Keratinocyte (primary cell): ENCODE measurements at places on chromosomes 5 and 9. TPM values are rescaled to one million over a fixed set of nuclear protein-coding genes. Genes with fewer than 3 reads are reported as not detected.
A peak's percentile ranks its signal among the peaks of the same experiment; 100 is the strongest.

Gene SLC34A3
- polyA plus RNA-seq = 0.03 TPM in 1 of 3 replicates, not detected in the others

Gene QRFP
- not detected in 3 replicates for polyA plus RNA-seq

Gene GLRA1
- polyA plus RNA-seq = not detected in 3 replicates

Gene PDGFRB
- 0.14 TPM in 1 of 3 replicates, not detected in the others for polyA plus RNA-seq

Gene KLF9
- polyA plus RNA-seq = 2.4 to 4.5 TPM (median 3.0 TPM) in 3 replicates

GRCh38 chr5:25393256-25393655 lies 748.5 kb upstream of the CDH10 start:
- no peak for DNase-seq

- DNase-seq = no peak
Measured at GRCh38 chr5:177596775-177597238, 3.1 kb upstream of the B4GALT7 start.

DNA sequence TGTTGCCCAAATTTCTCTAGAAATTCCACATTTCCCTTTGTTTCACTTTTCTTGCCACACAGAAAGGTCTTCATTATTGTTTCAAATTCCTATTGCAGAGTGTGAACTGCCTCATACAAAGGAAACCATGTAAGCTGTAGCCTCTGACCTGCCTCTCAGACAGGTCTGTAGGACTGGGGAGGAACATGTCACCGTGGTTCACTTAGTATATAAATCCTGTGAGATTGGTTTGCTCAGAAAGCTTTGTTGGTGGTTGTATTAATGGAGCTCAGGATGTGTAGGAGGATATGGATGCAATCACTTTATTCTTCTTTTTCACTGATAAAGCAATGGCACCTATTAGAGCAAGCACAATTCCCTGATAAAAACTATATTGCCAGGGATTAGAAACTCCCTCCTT lies 4.2 kb downstream of the SGCD start:
- DNase-seq = no peak

- no peak for DNase-seq
Measured at GRCh38 chr5:123882965-123883345, 371.0 kb downstream of the CSNK1G3 start.

DNA sequence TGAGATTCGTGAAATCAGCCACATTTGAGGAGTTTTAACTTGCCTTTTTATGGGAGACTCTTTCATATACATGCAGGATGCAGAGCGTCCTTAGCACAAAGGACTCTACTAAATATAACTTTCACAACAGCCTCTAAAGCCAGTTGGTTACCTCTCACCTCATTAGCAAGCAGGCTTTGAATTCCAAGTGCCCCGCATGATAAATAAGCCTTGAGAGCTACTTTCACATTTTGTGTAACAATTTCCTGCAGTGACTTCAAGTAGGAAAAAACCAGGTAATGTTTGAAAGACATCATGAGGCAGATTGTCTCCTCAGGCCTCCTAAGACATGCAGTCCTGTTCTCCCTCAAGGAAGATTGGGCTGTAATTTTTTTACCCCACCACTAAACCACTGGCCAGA lies 50.5 kb downstream of the RALGPS1 start:
- DNase-seq = no peak

GRCh38 chr5:56356121-56356835 lies 123.1 kb upstream of the ANKRD55 start:
- DNase-seq = no peak

GRCh38 chr9:118058227-118058626 lies 354.0 kb downstream of the TLR4 start:
- DNase-seq = no peak

DNA sequence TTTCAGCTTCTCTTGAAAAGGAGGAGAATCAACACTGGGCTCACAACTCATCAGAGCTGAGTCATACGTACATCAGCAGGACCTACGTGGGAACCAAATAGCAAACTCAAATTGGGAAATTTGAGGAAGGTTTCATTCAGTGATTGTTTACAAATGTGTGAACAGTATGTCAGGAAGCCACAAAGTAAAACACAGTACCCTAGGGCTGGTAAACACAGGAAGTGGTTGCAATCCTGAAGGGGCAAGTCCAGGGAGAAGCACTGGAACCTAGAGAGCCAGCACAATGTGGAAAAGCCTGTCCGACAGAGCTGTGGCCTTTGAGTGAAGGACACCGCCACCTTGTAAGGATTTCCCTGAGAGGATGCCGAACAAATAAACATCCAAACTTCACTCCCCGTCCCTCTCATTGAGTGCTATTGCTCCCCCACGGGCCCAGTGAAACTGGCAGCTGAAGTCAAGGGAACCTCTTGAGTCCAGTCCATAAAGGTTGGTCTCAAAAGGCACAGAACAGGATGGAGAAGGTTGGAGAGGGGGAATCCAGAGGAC lies 26.7 kb upstream of the RICTOR start:
- peak; percentile 92 for DNase-seq

- DNase-seq = no peak
Measured at GRCh38 chr9:94639061-94639998, at the start of gene FBP1. Gene FBP1 (minus strand): TSS chr9:94639518. CDS start chr9:94639310, 208 bp downstream.

- DNase-seq = no peak
Measured at GRCh38 chr5:154367101-154367500, 78.7 kb upstream of the SAP30L start.

DNA sequence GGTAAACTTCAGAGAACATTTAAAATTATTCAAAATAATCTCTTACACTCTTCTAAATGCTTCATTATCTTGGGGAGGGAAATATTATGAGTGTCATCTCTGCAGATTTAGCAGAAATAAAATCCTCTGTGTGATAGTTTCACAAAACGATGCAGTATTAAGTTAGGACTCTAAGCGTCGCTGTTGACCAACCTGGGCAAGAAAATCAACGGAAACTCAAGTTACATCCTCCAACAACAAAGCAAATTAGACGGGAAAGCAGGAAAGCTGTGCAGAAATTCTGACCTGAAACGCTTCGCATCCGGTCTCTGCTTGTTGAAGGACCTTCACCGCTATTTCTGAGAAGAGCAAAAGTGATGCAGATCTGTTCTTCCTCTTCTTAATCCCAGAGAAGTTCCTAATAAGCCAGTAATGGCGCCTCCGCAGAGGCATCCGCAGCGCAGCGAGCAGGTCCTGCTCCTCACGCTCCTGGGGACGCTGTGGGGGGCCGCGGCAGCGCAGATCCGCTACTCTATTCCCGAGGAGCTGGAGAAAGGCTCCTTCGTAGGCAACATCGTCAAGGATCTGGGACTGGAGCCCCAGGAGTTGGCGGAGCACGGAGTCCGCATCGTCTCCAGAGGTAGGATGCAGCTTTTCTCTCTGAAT lies at the start of gene PCDHGA6:
Gene PCDHGA6 (plus strand): TSS at position 219 of the 645 bp plus-strand sequence. CDS start 193 bp downstream, at position 412.
- DNase-seq = no peak

- DNase-seq = no peak
Measured at GRCh38 chr5:52334367-52334766, 453.3 kb upstream of the ITGA1 start.

- peak; percentile 96 for DNase-seq
Measured at GRCh38 chr9:86741311-86742208, 205.7 kb downstream of the GAS1 start.

DNA sequence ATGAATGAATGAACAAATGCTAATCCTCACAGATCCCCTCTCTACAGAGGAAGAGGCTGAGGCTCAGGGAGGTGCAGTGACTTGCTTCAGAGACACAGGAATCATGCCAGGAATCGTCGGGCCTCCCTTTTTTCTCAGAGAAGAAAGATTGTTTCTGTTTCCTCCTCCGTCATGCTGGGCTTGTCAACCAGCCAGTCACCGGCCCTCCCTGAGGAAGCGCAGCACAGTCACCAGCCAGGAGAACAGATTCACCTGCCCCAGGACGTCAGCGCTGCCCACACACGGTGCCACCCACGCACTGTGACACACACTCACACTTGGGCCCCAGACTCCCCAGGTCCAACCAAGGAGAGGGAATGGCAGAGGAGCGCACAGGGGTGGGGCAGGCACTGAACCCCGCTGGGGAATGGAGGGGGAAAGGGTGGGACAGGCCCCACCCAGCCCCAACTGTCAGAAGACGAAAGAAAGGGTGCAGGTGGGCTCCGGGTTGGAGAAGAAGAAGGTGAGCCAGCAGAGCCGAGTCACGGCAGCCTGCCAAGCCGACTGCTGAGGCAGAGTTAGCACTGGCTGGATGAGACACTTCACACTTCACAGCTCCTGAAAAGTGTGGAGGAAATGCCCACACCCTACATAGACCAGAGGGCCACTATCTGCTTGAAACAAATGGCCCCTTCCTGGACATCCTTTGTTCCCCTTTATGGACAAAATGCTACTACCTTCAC lies 13.8 kb upstream of the ERGIC1 start:
- DNase-seq = peak; percentile 91

GRCh38 chr5:313806-314376 lies 7.6 kb upstream of the AHRR start:
- no peak for DNase-seq

DNA sequence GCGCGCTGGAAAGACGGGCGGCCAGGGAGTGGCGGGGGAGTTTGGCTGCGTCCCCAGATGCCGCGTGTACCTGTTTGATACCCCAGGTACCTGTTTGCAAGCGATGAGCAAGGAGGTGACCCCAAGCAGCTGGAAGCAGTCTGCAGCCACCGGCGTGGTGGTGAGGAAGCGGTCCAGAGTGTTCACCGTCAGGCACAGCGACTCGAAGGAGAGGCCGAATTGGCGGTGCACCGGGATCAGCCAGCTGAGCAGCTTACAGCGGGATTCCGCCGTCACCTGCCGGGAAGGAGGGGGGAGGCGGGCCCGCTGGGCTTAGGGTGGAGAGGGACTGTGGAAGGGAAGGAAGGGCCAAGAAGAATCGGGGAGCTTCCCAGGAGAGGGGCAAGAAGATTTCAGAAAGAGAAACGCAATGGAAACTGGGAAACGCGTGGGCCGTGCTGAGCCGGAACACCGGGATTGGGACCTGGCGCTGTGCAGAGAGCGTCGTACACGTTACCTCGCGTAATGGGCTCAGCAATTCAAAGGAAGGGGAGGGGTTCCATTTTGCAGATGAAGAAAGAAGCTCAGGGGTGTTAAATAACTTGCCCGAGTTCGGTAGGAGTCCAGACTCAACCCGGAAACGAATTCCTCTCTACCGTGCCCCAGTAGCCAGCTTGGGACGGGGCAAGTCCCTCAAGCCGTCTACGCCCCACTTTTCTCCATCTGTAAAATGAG lies 980 bp downstream of the CCNO start:
- no peak for DNase-seq

- no peak for DNase-seq
Measured at GRCh38 chr5:60183881-60184280, 290.4 kb upstream of the PDE4D start.

DNA sequence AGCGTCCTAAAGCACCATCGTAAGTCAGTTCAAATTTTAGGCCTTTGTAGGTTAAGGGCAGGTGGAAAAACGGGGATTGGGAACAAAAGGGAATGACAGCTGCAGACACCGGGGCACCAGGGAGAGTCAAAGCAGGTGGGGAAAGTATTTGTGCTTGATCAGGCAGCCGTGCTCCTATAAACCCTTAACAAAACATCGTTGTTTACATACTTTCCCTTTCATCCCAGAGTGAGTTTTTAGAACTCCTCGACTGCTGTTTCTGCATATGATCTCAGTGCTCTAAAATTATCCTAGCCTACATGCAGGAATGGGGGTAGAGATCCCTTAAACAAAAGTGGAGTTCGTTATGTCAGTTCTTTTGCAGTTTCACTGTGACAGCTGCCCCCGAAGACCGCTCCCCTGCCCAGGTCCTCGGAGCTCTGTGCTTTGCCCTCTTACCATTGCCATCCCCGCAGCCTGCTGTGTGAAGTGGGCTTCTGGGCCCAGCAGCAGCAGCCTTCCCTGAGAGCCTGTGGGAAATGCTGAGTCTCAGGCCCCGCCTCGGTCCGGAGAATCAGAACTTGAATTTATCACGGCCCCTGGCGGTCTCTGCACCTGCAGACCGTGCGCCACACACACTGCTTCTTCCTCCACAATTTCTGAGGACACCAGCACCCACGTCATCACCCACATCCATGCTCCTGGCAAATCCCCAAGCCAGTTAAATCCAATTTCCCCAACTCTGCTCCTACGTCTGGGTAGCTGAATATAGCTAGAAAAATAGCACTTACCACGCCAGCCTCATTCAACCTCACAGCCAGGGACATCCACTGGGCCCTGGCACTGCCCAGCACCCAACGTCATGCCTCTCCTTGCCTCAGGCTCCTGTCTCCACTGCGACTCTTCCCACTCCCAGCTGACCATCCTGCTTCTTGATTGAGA lies 86.8 kb downstream of the NSUN2 start:
- no peak for DNase-seq

DNA sequence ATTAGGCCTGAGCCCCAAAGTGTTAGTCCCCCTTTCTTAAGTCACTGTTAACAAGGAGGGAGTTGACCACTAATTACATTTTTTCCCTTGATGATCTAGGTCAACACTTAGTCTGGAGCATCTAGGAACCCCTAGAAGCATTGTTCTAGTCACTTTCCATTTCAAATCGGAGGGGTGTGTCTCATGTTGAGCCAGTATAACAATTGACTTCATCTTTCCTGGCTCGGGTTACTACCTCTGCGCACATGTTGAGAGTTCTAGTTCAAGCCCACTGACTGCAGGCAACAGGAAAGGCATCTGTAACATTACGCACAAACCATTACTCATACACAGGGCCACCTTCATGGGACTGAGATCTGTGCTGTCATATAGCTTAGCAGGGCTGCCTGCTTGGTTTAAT lies 164.9 kb downstream of the NTRK2 start:
- DNase-seq = no peak

DNA sequence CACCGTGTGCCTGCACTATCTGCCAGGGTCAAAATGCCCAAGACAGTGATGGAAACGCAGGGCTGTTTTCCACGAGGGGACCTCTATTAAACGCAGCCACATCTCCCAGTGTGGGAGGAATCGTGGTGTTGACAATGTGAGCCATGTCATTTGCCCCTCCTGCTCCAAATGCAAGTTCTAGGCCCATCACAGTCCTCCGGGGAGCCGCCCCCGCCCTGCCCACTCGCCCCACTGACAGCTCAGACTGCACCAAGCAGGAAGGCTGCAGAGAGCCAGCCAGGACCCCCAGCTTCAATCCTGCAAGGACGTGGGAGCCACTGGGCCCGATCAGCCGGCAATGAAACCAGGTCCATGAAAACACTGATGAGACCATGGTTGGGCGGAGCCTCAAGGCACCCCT lies 85.9 kb downstream of the VAV2 start:
- no peak for DNase-seq

DNA sequence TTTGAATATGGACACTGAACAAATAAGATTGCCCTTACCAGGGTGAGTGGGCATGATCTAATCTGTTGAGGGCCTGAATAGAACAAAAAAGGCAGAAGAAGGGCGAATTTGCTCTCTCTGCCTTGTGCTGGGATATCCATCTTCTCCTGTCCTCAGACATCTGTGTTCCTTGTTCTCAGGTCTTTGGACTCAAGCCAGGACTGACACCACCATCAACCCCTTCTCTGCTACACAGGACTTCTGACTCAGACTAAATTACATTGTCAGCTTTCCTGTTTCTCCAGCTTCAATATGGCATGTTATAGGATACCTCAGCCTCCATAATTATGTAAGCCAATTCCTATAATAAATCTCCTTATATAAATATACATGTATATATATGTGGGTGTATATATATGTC lies 40.8 kb upstream of the SLCO6A1 start:
- no peak for DNase-seq
